ENCODE measurements at places on chromosomes 5 and 9. TPM values are rescaled to one million over a fixed set of nuclear protein-coding genes. Genes with fewer than 3 reads are reported as not detected.

GRCh38 chr9:109683521-109683920, 96.5 kb upstream of the PALM2AKAP2 start:
- DNase-seq, result no peak

DNA sequence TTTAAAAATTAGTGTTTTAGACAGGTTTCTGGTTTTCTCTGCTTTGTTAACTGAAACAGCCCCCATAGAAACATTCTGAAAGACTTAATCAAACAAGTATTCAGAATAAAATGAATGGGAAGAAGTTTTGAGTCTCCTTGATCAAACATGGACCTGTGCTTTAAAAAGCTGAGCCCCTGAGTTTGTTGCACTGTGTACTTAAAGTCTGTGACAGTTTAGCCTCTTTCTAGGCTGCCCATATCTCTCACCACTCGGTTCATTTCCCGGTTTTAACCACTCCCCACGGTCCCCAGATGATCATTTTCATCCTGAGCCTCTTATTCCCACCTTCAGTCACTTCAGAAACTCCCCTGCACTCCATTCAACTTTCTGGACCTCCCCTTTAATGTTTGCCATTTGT, 215.9 kb upstream of the DMRT1 start:
- no peak for DNase-seq

DNA sequence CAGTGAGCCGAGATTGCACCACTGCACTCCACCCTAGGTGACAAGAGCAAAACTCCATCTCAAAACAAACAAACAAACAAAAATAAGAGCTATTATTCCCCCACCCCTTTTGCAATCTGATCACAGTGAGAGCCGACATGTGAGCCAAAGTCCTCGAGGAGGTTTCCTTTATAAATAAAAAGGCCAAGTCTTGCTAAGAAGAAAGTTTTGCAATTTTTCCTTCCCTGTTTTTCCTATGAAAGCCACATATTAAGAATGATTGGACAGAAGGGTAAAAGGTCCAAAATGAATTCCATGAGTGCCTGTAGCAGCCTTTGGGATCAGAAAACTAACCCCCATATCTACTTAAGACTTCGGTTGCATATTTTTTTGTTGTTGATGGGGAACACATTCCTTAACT, 179.7 kb downstream of the TSSK1B start:
- DNase-seq, result no peak

GRCh38 chr5:103355579-103355978, 97.0 kb downstream of the MACIR start:
- no peak for DNase-seq

DNA sequence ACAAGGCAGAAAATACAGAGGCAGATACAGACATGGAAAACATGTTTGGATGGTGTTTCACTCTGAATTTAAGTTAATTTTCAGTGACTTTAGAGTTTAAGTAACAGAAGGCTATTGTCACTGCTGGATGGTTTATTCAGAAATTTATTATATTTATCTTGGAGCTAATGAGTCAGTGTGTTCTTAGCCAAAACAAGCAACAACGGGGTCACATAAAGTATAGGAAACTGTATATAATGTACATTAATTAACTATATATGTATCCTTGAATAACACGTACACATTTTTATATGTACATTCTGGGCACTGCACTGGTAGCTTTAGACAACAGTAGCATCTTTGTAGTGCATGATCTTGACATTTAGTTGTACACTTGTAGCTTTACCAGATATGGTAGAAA, 30.7 kb downstream of the CYLC2 start:
- DNase-seq, result no peak

GRCh38 chr5:136666970-136667620, 301.8 kb upstream of the TRPC7 start:
- DNase-seq, result no peak

- no peak for DNase-seq
Measured at GRCh38 chr5:91016322-91016721, 366.8 kb downstream of the ARRDC3 start.

DNA sequence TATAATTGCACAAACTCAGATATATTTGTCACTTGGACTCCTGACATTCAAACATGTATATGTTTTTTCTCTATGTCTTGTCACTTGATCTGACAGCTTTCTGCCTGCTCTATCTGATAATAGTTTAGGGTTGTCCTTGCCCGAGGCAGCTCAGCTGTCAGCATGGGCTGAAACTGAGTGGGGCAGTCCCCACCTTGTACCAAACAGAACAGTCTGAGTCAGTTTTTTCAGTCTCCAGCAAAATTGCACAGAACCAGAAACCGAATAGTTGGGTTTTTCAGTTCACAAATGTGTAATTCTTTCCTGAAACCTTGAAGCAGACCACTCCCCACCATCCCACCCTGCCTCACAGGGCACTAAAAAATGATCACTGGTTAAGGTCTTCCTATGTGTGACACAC, 9.5 kb upstream of the HAND1 start:
- no peak for DNase-seq

GRCh38 chr9:127529671-127530070, 78.4 kb downstream of the LRSAM1 start:
- DNase-seq, result no peak

- no peak for DNase-seq
Measured at GRCh38 chr9:132976571-132976970, 1.9 kb upstream of the GFI1B start.

- DNase-seq, result no peak
Measured at GRCh38 chr5:103446813-103447212, 115.8 kb downstream of the NUDT12 start.

GRCh38 chr9:101434998-101435397, 576 bp downstream of the ALDOB start:
- DNase-seq, result no peak

- no peak for DNase-seq
Measured at GRCh38 chr5:149228618-149229297, 42.9 kb upstream of the AFAP1L1 start.

- DNase-seq, result no peak
Measured at GRCh38 chr9:106130374-106130773, 436.0 kb downstream of the TMEM38B start.

DNA sequence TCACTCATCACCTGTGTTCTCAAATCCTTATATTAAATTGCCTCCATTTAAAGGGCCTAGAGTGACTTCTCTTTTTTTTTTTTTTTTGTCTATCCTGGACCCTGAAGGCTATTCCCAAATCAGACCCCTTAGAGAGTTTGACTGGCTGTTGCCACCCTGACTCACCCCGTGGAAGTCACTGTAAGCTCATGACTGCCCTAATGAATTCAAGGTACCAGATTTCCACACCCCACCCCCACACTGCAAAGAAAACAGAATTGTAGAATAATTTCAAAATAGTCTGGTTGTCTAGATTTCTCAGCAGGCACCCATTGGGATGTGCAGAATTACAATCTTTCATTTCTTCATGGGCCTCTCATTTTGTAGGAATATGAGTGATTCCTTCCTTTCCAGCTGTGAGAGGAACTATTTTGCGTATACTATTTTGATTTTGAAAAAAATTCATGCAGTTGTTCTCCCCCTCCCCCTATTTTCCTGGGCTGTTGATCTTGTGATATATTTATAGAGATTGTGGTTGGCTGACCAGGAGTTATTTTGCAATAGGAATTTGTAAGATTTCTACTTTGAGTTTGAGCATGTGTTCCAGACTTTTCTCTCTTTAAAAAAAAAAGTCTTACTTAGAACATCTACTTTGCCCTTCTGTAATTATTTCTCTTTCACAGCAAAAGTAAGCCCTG, 79.1 kb downstream of the ZNF618 start:
- no peak for DNase-seq

- DNase-seq, result peak; percentile 26
Measured at GRCh38 chr9:133421615-133422542, at the start of gene ADAMTS13. Gene ADAMTS13 (plus strand): TSS chr9:133422367. CDS start chr9:133422444, 77 bp downstream.

DNA sequence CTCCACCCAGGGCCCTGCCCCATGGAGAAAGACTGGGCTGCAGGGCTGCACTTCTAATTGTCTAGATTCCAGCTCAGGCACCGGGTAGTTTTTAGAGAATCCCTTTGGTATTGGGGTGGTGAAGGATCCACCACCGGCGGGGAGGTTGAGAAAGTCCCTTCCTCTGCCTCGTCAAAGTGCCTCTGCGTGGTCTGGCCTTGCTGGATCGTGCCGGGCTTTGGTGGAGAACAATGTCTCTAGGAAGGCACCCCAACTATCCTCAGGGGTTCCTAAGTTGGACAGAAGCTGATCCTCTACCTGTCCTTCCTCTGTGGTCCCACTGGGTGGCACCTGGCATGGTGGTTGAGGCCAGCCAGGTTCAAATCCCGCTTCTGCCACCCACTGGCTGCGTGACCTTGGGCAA, 7.3 kb upstream of the AMBP start:
- no peak for DNase-seq

DNA sequence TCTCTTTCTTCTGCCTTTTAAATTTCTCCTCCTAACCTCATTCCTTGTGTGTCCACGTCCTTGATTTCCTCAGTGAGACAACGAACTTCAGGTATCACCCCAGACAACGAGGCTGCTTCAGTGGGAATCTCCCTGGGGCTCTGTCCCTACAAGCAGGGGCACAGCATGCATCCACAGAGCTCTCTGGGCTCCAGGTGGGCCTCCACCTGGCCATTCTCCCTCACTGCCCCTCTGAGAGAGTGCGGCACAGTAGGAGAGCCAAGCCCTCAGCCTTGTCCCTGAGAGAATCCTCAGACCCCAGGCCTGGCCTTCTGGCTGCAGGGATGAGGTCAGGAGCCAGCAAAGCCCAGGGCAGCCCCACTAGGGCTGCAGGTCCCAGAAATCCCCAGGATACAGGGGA, 105.3 kb downstream of the LHFPL2 start:
- DNase-seq, result no peak

- no peak for DNase-seq
Measured at GRCh38 chr5:132753135-132753987, 6.1 kb downstream of the CCNI2 start.

- no peak for DNase-seq
Measured at GRCh38 chr9:131045300-131046092, 36.5 kb downstream of the LAMC3 start.

DNA sequence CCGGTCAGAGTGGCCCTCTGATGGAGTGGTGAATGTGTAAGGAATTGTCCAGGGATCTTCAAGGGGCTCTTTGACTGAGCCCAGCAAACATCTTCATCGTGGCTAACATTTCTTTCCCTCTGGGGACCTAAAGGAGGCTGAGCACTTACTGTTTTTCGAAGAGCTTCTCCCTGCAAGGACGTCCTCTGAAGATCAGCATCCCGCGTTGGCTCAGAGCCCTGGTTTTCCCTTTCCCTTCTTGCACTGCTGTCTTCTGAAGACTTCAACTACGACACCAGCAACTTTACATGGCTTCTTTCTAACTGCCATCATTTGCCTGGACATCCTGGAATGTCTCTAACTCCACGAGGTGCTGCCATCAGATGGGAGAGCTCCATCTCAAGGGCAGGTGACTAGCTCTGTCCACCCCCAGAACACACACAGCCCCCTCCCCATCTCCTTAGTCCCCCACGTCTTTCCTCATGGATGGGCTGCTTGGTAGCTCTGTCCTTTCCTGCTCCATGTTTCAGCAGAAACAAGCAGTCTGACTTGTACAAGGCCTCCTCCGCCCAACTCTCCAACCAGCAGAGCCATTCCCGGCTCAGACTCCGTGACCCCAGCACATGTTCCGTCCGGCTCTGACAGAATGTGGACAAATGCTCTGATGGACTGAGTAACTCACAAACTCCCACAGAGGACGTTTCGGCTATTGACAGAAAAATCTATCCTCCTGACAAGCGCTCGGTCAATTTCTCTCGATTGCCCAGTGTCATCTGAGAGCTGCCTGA, 17.1 kb downstream of the SHB start:
- no peak for DNase-seq

GRCh38 chr9:23341346-23341745, 484.7 kb downstream of the ELAVL2 start:
- DNase-seq, result no peak

DNA sequence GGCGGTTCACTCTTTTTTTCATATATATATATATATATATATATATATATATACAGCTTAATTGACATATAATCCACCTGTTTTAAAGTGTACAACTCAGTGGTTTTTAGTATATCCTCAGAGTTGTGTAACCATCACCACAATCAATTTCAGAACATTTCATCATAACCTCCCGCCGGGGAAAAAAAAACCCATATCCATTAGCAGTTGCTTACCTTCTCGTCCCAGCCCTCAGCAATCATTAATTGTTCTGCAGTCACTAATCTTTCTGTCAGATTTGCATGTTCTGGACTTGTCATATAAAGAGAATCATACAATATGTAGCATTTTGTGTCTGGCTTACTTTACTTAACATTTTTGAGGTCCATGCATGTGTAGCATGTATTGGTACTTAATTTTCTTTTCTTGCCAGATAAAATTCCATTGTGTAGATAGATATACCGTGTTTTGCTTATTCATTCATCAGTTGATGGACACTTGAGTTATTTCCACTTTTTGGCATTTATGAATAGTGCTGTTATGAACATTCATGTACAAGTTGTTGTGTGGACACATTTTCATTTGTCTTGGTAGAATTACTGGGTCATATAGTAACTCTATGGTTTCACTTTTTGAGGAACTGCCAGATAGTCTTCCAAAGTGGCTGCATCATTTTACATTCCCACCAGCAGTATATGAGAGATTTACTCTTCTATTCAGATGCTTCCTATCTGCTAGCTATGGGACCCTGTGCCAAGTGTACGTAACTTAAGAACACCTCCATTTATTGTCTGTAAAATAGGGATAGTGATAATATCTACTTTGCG, 3.5 kb upstream of the RNF145 start:
- DNase-seq, result no peak

- DNase-seq, result no peak
Measured at GRCh38 chr9:98064623-98065392, 8.3 kb downstream of the NANS start.

- no peak for DNase-seq
Measured at GRCh38 chr9:115362101-115362500, 244.1 kb upstream of the TNC start.

The TERT gene
- total RNA-seq, result 12.5 TPM

The ARL14EPL gene
- not detected for total RNA-seq

The ANAPC2 gene
- 63.6 TPM for total RNA-seq

The IFNA13 gene
- not detected for total RNA-seq

The CYSRT1 gene
- 0.49 TPM for total RNA-seq

The LMX1B gene
- not detected for total RNA-seq

The SEMA6A gene
- 0.23 TPM for total RNA-seq

The PCDHGB6 gene
- total RNA-seq, result 0.12 TPM

The SLF1 gene
- 15.4 TPM for total RNA-seq

The EIF4E1B gene
- total RNA-seq, result not detected

The CARD6 gene
- total RNA-seq, result 2.3 TPM

The LSM11 gene
- total RNA-seq, result 9.0 TPM

The GPR151 gene
- not detected for total RNA-seq

All from activated T-helper 1 cell treated with anti-CD3 and anti-CD28 coated beads, Interleukin-12 subunit alpha, Interleukin-12 subunit beta, Interleukin-2, Interleukin-4 antibody, amounts not matched to agents 30 ng/mL and 10 ng/mL and 1 ng/mL, durations not matched to agents 14 hours and 24 hours and 36 hours (primary cell).